ENCODE measurements at places on chromosomes 3 and 15.

DNA sequence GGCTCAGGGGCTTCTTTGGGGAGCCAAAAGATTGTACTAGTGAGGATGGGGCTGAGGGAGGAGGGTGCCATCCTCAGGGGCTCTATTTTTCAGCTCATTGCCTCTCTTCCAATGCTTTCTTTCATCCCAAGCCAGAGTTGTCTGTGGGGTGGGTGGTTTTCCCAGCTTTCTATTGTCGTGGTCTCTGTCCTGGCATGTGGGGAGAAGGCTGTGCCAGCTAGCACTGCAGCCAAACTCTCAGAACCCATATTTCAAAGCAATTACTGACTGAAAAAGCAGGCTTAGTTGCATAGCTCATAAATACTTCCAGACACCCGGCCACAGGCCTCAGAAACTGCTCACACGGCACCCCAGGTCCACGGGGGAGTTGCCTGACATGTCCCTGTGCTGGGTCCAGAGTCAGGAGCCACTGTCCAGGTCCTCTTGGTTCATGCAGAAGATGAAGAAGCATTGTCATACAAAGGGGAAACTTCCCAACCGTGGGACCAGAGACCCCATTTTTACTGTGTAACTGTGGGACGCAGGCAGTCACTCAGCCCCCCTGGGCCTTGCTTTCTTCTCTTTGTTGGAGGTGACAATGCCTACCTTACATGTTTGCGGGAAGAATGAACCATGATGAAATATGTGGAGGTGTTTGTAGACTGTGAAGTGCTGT is 27.6 kb downstream of the FGD5 start:
- DNase-seq, result no peak

DNA sequence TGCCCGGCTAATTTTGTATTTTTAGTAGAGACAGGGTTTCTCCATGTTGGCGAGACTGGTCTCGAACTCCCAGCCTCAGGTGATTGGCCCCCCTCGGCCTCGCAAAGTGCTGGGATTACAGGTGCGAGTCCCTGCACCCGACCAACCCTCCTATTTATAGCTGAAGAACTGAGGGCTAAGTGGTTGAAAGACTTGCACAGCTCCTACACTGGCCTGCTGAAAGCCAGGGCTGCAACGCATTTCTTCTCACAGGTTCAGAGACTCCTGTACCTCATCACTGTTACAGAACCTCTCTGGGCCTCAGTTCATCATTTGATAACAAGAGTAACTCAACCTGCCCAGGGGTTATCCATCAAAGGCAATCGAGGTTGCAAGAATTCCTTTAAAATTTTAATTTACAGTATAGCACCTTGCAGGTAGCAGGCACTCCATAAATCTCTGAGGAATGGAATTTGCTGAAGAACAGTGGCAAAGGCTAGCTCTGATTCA is 626.5 kb upstream of the TBL1XR1 start:
- no peak for DNase-seq

GRCh38 chr3:111282024-111282423 is 210.4 kb downstream of the NECTIN3 start:
- no peak for DNase-seq

DNA sequence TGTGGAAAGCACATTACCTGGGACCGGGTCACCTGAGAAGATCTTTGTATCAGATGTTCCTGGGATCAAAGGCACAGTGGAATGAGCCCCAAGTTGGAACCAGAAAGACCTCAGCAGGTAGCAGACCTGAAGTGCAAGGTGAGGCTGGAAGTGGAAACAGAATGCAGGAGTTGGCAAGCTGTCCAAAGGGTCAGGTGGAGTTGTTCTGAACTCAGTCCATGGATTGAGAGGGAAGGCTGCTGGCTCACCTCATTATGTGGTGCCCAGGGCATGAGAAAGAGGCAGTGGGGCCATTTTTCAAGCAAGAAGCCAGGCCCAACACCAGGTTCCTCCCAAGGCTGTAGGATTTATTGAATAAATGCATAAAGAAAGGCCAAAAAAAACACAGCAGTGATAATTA is 49.3 kb downstream of the TMEM266 start:
- DNase-seq, result no peak

DNA sequence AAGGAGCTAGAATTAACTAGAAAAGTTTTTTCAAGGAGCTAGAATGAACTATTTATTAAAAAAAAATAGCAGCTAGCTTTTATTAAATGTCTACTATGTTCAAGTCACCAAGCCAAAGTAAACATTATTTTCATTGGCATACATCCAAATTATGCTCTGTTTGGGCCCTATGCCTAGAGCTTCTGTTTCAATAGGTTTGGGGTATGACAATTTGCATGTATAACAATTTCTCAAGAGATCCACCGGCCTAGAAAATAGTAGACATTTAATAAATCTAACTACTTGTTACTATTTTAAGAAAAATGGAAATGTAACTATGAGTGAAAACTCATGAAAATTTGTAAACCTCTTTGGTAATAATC is 8.0 kb downstream of the GABRR3 start:
- no peak for DNase-seq

DNA sequence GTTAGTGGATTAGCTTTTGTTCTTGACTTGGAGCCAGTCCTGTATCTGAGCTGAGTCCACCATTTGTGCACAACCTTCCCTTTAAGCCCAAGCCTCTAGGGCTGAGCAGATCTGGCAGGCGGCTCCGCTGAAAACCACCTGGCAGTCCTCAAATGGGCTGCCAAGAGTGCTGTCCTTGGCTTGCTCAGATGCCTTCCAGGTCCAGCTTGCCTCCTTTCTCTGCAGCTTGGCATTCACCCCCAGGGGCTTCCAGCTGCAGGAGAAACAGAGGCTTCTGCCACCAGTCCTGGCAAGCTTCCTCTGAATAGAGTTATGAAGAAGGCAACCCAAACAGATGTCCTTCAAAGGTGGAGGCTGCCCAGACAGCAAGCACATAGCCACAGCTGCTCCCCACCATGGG is 96.7 kb downstream of the LRTM1 start:
- no peak for DNase-seq
